Motor neuron (in vitro differentiated cells): ENCODE measurements at places on chromosomes 1 and 21. TPM values are rescaled to one million over a fixed set of nuclear protein-coding genes. Genes with fewer than 3 reads are reported as not detected.
A peak's percentile ranks its signal among the peaks of the same experiment; 100 is the strongest.

NEGR1 gene
- 37.8 and 38.7 TPM in 2 replicates for total RNA-seq

GRCh38 chr1:200659269-200659668 is 10.4 kb downstream of the DDX59 start:
- no peak for ATAC-seq

VASH2 gene
- 6.5 and 20.3 TPM in 2 replicates for total RNA-seq

GRCh38 chr1:205505791-205506190 is 1.3 kb downstream of the CDK18 start:
- peak; percentile 23 for ATAC-seq

TNFRSF1B gene
- 1.3 and 1.7 TPM in 2 replicates for total RNA-seq

RPE65 gene
- not detected in 2 replicates for total RNA-seq

GRCh38 chr1:237717106-237717505 is 173.6 kb downstream of the ZP4 start:
- ATAC-seq: no peak

- no peak for ATAC-seq
These were observed 169.5 kb downstream of the VAV3 start for GRCh38 chr1:107795441-107795840.

SLC1A7 gene
- total RNA-seq: 1.1 and 1.3 TPM in 2 replicates

DNA sequence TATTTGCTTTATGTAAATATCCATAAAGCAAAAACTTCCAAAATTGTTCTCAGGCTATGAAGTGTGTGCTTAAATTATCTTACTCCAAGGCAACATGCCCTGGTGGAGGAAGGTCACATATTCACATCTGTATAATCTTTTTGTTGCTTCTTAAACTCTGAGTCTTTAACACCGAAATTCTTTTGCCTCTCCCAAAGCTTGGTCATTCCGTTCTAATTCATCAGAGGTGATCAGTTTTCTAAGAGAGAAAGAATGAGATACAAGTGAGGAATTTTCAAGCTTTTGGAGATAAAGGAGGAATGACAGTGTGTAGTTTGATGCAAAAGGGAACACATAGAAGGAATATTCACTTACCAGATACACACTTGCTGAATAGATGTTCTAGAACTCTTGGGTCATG is 561.7 kb downstream of the LTN1 start:
- no peak for ATAC-seq

DNA sequence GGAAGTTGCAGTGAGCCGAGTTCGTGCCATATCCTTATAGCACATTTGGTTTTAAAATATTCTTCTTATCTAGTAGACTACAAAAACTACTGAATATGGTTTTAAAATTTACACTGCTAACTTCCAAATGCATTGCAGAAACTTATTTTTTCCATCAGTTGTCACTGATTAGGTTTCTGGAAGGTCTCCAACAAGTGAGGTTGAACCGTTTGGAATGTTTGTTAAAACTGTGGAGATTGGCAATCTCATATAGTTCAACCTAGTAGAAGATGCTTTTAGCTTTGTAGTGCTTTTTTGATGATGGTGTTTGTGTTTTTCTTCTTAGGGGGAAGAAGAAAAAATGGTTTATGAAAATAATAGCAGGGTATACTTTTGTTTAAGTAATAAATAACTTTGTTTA is 12.9 kb downstream of the CENPF start:
- ATAC-seq: no peak

DNA sequence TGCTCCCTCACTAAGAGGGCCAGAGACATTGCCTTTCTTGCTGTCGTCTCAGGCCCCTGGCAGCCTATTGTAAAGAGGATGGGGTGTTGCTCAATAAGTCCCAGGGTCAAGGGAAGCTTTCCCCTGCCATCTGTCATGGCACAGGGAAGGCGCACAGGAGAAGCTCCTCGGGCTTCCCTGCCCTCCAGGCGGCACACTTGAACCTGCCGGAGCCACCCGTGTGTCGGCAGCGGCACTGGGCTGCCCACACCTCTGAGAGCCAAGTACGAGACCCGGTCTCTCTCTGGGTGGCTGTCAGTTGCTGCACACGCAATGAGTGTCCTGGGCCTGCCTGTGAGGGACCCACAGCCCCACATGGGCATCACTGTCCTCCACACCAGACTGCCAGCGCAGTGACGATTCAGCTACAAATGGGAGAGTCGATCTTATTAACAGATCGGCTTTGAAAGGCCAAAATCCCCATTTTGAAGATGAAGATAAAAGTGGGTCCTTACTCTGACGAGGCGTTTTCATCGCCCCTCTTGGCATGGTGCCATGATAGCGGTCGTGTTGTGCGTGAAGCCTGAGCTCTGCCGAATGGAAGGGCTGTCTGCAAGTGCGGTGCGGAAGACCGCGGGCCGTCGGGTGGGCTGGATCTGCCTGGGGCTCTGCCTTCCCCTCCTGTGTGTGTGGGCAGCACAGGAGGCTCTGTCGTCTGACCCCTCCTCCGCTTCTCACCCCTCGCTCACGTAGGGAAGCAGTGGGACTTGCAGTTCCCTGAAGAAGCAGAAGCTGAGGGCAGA is 29.2 kb upstream of the PDXK start:
- ATAC-seq: no peak

TLCD4 gene
- 6.3 and 7.1 TPM in 2 replicates for total RNA-seq

DNA sequence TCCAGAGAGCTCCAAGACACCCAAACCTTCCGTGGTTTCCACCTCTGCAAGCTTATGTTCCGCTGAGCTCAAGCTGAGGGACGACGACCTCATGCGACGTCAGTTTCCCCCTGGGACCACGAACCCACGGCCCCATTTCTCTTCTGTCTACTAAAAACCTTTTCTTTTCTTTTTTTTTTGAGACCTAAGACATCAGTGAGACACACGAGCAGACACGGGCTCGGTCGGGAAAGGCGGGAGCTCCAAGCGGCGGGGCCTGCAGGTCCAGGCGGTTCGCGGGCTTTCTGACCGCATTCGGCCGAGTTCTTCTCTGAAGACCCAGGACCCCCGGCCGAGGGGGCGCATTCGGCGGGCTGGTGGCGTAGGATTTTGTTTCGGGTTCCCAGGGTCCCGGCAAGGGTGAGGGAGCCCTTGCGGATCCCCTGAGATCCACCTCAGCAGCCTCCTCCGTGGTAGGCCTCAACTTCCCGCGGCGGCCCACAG is 402 bp downstream of the C21orf58 start:
- ATAC-seq: no peak

- no peak for ATAC-seq
These were observed 17.2 kb upstream of the SLAMF6 start for GRCh38 chr1:160539990-160540858.

DNA sequence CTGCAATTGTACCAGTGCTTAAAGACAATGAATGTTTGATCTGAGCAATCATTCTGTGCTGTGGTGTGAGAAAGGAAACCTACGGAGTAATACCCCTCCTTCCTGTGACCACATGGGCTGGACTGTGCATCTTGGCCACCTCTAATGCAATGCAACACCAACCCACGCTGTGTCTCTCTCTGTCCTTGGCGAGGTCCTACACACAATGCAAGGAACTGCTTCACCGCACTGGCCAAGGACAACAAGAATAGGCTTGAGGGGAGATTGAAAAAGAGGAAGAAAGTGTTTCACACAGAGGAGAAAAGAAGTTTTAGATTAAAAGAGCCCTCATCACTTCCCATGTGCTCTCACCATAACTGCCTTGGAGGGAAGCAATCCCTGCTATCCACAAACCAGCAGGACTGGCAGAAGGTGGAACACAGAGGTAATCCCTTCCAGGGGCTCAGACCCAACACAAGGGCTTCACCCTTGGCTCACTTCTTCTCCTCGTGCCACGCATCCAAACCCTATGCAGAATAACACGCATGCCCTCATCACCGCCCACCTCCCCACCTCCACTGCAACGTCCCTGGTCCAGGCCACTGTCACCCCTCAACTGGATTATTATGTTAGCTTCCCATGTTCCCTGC is 112.5 kb upstream of the ERG start:
- no peak for ATAC-seq

CELSR2 gene
- total RNA-seq: 74.2 and 74.9 TPM in 2 replicates

DNA sequence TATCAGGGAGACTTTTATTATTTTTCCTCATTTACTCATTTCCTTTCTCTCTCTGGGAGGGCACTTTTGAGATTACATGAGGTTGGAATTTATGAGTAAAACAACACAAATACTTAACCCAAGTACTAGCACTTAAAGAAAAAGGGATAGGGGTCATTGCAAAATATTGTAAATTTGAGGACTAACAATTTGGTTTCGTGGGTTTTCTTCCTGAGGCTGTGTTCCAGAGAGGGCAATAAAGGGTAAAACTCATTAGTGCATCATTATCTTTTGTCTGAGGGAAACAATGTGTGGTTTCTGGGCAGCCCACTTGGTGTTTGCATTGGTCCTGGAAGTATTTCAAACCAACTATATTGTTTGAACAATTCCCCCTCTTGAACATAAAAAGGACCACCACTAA is 96.5 kb downstream of the GREM2 start:
- ATAC-seq: no peak

GMEB1 gene
- 10.1 and 11.8 TPM in 2 replicates for total RNA-seq

COL6A2 gene
- total RNA-seq: 3.3 and 3.5 TPM in 2 replicates

PGBD2 gene
- 5.0 and 6.7 TPM in 2 replicates for total RNA-seq

OR10J5 gene
- total RNA-seq: not detected in 2 replicates

GRCh38 chr1:13878451-13878850 is 178.5 kb downstream of the PRDM2 start:
- ATAC-seq: no peak

KRTAP21-1 gene
- not detected in 2 replicates for total RNA-seq

- ATAC-seq: no peak
These were observed 4.3 kb upstream of the UBE2U start for GRCh38 chr1:64199154-64199553.

DNA sequence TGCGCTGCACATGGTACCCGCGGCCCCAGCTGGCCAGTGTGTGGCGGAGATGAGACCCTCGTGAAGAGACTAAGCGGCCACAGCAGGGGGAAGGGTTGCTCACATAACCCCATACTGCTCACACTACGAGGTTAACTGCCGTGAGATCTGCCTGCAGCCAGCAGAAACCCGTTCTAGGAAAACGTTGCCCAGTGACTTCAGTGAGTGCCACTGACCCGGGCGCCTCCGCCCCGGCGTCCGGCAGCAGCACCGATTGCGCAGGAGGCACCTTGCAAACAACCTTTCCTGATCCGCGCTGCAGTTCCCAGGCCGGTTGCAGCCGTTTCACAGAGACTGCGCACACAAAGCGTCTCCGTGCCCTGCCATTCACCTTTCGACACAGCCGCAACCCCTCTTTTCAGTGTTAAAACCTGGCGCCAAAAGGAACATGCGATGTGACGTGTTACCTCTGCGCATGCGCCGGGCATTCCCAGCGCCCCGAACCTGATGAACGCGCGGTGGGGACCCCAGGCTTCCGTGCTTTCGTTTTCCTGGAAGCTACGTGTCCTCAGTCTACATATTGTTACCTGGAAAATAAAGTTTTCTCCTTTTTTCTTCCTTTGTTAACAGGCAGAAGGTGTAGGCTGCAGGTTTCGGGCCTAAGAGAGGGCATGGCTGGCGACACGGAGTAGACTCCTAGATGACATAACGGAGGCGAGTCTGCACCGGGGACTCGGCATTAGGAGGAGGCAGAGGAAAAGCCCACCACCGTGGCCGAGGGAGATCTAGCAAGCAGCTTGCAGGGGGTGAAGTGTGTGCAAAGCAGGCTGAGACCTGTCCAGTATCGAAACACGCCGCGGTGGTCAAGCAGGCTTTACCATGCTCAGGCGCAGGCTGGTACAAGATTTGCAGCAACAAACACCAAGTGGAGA is 8.9 kb downstream of the VPS26C start:
- peak; percentile 90 for ATAC-seq

- ATAC-seq: no peak
These were observed 98.1 kb downstream of the TM2D1 start for GRCh38 chr1:61626816-61627215.

GRCh38 chr1:44225761-44226160 is 12.5 kb downstream of the DMAP1 start:
- no peak for ATAC-seq

GRCh38 chr1:23217421-23218115 is at the start of gene HTR1D:
TSS of gene HTR1D (minus strand) at chr1:23217502. CDS start at chr1:23194219, 23,283 bp downstream.
- ATAC-seq: peak; percentile 84

DNA sequence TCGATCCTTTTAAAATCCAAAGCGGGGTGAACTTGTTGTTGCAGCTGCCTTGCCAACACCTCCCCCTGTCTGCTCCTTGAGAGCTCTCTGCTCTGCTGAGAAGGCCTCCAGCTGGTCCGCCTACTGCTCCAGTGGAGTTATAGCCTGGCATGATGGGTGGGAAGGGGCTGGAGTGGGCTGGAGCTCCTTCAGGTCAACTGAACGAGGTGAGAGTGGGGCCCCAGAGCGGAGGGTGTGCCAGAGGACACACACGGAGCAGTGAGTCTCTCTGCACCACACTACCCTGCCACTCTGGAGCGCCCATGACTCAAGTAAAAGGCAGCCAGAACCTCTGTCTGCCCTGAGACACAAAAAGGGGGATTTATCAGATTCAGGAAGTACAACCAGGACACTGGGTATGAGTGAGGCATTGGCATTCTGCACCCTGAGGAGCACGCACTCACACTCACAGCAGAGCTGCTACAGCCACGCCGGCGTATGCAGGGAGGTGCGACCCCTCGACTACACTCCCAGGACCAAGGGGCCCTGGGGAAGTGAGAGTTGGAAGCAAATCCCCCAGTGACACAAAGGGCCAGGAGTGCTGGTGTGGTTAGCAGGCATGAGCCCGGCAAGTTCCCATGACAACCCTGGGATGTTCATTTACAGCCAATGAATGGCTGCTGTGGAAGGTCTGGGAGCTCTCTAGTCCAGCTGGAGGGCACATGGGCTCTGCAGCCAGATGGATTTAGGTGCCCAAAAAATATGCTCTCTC is 28.0 kb upstream of the EVA1B start:
- peak; percentile 43 for ATAC-seq
